Lower lobe of right lung (tissue), 2 donors: ENCODE measurements at places on chromosomes 2 and 18. TPM values are rescaled to one million over a fixed set of nuclear protein-coding genes. Genes with fewer than 3 reads are reported as not detected.
A peak's percentile ranks its signal among the peaks of the same experiment; 100 is the strongest.

DNA sequence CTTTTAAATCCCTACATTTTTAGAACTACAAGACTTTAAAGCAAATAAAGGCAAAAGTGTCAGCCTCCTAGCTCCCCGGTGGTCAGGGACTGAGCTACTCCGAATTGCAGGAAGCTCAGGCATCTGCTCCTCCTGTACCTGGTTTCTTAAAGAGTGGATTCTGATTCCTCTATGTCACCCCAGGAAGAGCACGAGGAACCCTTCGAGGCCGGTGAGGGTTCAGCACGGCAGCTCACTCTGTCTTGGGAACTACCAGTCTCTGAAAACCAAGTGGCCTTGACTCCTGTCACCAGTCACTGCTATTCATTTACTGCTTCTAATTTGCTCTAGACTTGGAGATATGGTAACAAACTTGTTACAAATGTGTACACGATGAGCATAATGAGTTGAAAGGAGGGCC is 2.3 kb downstream of the PER2 start:
- no peak for DNase-seq
- H3K4me1 ChIP-seq, result peaks cover 70% of the 10 kb centered on the region
- H3K27ac ChIP-seq, result peak overlapping the region; percentile 93
- H3K27me3 ChIP-seq, result no peaks in the 10 kb centered on the region
- H3K4me3 ChIP-seq, result no peak overlapping the region

DNA sequence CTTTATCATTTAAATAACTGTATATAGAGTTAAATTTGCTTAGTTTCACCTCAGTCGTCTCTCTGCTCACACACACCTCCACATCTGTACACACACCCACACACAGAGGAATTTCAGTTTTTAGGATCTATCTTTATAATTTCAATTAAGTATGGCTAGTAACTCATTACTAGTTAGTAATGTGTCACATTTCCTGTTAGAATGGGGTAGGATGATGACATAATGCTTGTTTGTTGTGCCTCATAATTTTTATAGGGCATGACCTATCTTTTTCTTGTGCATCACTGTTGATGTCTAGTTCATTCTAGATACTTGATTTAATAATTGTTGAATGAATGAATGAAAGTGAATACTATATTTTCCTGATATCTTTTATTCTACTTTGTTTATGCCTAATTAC is 108.6 kb downstream of the AGPS start:
- H3K4me1 ChIP-seq, result no peaks in the 10 kb centered on the region
- H3K27me3 ChIP-seq, result no peaks in the 10 kb centered on the region
- H3K4me3 ChIP-seq, result no peak overlapping the region
- no peak overlapping the region for H3K27ac ChIP-seq

DNA sequence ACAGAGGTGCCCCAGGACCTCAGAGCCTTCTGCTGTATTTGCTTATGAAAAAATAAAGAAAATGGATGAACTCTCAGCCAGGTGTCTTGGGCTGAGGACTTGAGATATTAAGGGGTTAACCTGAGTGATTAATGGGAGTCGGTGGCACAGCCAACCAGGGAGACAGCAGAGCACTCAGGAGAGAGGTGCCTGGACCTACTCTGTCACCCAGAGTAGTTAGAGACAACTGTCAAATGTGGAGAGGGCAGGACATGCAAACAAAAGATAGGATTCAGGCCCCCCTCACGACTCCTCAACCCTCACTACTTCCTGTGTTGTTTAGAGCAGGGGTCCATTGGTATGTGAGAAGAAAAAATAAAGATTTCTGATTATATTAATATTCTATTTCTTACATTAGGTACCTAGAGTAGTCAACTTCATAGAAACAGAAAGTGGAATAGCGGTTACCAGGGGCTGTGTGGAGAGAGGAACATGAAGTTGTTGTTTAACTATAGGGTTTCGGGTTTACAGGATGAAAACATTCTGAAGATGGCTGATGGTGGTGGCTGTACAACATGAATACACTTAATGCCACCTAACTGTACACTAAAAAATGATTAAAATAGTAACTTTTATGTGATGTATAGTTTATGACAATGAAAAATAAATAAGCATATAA is 28.6 kb upstream of the CETN1 start:
- no peak overlapping the region for H3K4me3 ChIP-seq
- no peaks in the 10 kb centered on the region for H3K27me3 ChIP-seq
- no peaks in the 10 kb centered on the region for H3K36me3 ChIP-seq
- DNase-seq, result no peak
- H3K27ac ChIP-seq, result no peak overlapping the region

GRCh38 chr18:75809151-75809925 is 381.8 kb upstream of the SMIM21 start:
- peaks cover 5% of the 10 kb centered on the region for H3K4me1 ChIP-seq
- H3K27ac ChIP-seq, result peak overlapping the region; percentile 41
- no peaks in the 10 kb centered on the region for H3K36me3 ChIP-seq
- peak overlapping the region; percentile 16 for H3K4me3 ChIP-seq
- no peaks in the 10 kb centered on the region for H3K27me3 ChIP-seq

GRCh38 chr2:133241224-133241571 is 327.1 kb downstream of the NCKAP5 start:
- peak overlapping the region; percentile 31 for H3K4me3 ChIP-seq
- H3K27ac ChIP-seq, result peak overlapping the region; percentile 42
- DNase-seq, result no peak

- H3K4me3 ChIP-seq, result no peak overlapping the region
- H3K27ac ChIP-seq, result no peak overlapping the region
- no peak for DNase-seq
- H3K36me3 ChIP-seq, result peaks cover 62% of the 10 kb centered on the region
- no peaks in the 10 kb centered on the region for H3K27me3 ChIP-seq
Observed at GRCh38 chr2:9354318-9354717, 69.0 kb downstream of the ITGB1BP1 start.

LRATD1 gene
- 8.0 TPM for total RNA-seq

MC5R gene
- not detected for total RNA-seq

IL1RL1 gene
- 69.6 TPM for total RNA-seq

GLI2 gene
- total RNA-seq, result 3.3 TPM
